Sciatic nerve (tissue), 2 donors: ENCODE measurements at places on chromosomes 12 and 14.

DNA sequence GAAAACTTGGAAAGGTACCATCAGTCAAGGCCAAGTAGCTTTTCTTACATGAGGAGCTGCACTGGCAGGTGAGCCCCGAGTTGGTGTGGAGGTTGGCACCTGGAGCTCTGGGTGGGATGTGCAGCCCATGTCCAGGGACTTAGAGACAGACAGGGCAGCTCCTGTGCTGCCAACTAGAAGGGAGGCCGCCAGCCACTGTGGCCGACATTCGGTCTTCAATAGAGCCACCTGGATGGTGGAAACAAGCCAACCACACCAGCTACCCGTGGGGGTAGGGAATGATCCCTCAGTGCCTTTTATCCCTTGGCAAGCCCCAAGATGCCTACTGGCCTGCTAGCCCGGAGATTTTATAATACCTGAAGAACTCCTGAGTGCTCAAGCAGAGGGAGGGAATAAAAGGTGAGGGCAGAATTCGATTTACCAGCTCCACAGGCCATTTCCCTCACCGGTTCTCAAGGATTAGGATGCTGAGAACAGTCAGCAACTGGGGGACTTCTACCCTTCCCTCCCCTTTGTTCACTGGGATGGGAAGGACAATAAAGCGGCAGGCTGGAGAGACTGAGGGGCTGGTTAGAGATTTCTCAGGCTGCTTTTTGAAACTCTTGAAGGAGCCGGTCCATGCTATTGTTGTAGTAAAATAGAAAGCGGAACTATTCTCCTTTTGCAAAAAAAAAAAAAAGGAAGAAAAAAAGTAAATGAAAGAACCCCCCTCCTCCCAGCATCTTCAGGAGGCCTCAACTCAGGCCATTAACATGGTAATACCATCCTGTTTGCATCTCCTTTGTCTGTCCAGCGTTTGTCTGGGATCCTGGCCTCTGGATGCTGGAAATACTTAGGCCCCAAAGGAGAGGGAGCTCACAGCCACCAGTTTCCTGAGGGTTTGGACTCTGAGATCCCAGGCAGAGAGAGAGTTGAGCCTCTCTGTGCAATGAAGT, 321.6 kb downstream of the ZFP36L1 start:
- no peak for DNase-seq

DNA sequence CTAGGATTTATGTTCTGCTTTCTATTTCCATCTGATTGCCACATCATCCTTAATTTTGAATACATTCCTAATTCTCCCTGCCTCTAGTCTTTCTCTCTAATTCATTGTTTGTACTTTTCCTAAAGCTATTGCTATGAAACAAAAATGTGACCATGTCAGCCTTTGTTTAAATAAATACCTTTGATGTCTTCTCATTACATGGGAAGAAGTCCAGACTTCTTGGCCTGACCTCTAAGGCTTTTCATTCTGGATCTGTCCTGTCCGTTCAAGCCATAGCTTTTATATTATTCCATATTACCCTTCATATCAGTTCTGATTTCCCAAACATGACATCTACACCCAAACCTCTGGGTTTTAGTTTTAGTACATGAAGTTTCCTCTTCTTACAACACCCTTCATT, 91.4 kb downstream of the CDK17 start:
- DNase-seq: no peak

- DNase-seq: no peak
These were observed 58.5 kb upstream of the HIF1A start for GRCh38 chr14:61636779-61637178.

DNA sequence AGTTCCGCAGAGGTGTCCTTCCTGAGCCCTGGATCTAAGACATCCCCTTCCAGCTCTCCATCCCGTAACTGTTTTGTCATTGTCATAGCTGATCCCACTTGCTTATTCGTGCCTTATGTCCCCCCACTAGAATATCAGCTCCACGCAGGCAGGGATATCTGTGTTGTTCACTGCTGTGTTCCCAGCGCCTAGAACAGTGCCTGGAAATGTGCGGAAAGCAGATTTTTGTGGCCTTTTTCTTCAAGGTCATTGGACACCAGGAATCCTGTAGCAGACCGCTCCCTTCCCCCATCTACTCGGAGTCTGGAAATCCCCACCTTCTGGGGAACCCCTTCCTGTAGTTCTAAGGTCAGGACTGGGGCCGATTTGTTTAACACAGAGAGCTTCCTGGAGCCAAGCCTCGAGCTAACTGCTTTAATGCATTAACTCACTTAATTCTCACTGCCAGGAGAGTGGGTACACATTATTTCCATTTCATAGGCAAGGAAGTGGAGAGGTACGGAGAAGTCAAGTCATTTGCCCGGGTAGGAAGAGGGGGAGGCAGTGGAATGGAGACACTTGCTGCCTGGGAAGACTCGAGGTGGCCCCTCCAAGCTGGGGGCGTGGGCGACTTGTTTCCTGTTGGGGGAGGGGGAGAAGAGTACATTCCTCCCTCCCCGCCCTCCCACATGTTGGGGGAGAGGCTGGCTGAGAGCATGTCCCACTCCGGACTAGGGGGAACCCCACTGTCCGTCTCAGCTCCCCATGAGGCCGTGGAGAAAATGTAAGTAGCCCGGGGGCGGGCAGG, 1.2 kb upstream of the SH2B3 start:
- peak; percentile 72 for DNase-seq

DNA sequence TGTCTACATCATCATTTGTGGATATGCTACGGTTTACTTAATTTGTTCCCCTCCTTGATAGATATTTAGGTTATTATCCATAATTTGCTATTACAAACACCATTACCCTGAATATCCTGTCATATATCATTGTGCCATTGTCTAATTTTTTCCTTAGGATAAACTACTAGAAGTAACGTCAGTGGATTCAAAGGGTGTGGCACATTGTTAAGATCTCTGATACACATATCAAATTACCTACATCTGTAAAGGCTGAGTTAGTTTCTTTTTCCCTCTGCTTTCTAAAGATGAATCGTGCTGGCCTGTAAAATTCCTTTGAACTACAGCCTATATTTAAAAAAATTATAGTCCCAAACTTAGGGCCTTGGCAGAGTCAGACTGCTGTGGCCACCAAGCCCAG, 53.9 kb upstream of the STRN3 start:
- no peak for DNase-seq

GRCh38 chr14:54278087-54278486, 118.7 kb upstream of the CDKN3 start:
- DNase-seq: no peak

- DNase-seq: no peak
These were observed 70.8 kb downstream of the POLR3B start for GRCh38 chr12:106428384-106428783.

GRCh38 chr14:81298122-81298521, 77.4 kb upstream of the GTF2A1 start:
- DNase-seq: no peak

- peak; percentile 91 for DNase-seq
These were observed 21.4 kb upstream of the CLEC2D start for GRCh38 chr12:9647825-9648700.
